ENCODE measurements at places on chromosomes 13 and 19.
A peak's percentile ranks its signal among the peaks of the same experiment; 100 is the strongest.

DNA sequence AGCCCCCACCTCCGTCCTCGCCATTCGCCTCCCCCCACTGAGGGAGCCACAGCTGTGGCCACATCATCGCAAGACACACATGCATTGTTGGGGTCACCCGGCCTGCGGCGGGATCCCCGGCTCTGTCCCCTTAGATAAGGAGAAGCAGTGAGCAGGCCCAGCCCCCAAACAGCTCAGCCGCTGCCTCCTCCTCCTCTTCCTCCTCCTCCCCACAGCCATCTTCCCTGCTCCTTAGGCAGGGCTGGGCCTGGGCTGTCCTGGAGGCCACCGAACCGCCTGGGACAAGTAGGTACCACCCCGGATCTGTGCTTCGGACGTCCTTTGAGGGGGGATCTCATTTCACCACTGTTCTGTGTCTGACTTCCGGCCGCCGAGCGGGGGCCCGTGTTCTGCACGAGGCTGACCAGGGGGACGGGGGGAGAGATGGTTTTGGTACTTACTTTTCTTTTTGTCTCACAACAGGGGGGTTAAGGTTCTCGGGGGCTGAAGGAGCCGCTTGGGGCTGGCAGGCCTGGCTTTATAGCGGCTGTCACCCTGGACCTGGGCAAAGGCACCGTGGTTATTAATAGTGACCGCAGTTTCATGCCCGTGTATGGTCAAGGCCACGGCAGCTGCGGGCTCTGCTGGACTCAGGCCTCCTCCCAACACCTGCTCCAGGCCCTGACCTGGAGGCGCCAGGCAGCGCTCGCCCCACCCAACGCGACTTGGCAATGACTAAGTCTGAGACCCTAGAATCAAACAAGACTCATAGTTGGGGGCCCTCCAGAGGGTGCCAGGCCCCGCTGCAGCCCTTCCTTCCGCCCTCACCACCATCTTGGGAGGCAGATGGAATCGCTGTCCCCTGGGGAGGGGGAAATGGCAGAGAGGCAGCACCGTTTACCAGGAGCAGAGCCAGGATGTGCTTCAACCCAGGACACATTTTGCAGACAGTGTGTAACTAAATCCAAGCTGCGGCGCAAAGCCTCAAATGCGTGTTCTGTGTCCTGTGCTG lies 18.3 kb downstream of the NMRK2 start:
- DNase-seq = no peak

DNA sequence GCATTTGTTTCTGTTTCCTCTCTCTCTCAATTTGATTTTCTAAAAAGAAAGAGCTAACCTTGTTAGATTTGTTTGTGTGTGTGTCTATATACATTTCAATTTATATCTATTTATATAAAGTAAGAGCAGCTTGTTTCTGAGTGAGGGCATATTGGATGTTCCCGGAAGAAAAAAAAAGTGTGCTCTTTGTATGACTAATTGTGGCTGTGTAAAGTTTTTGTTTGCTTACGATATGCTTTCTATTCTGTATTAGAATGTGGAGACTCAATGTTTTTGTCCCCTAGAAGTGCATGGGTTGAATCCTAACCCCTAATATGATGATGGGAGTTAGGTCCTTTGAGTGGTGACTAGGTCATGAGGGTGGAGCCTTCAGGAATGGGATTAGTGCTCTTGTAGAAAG lies 66.6 kb upstream of the C1QTNF9B start:
- DNase-seq = no peak

DNA sequence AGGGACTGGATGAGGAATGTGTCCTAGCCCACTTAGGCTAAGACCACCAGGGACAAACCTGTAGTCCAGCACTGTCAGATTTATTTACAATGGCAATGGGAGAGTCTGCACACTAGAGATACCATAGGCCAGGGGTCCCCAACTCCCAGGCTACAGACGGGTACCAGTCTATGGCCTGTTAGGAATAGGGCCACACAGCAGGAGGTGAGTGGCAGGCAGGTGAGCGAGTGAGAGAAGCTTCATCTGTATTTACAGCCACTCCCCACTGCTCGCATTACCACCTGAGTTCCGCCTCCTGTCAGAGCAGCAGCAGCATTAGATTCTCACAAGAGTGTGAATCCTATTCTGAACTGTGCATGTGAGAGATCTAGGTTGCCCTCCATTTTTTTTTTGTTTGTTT lies 2.4 kb downstream of the THAP8 start:
- no peak for DNase-seq

DNA sequence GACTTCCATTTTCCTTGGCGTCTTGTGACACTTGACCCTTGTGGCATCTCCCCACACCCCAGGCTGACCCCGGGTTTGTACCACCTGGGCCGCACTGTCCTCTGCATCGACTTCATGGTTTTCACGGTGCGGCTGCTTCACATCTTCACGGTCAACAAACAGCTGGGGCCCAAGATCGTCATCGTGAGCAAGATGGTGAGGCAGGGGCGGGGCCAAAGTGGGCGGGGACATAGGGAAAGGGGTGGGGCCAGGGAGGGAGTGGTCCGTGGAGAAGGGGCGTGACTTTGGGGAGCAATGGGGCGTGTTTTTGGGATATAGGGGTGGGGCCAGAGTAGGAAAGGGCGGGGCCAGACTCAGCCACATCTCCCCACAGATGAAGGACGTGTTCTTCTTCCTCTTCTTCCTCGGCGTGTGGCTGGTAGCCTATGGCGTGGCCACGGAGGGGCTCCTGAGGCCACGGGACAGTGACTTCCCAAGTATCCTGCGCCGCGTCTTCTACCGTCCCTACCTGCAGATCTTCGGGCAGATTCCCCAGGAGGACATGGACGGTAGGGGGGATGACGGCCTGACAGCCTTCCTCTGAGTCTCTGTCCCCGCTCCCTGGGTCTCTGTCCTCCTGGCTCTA lies 42.8 kb downstream of the TRPM4 start:
- DNase-seq = no peak

GRCh38 chr13:95880331-95880730 lies 172.9 kb downstream of the UGGT2 start:
- DNase-seq = no peak

- peak; percentile 33 for DNase-seq
These were observed 17.7 kb downstream of the INTS6 start for GRCh38 chr13:51435002-51435578.

DNA sequence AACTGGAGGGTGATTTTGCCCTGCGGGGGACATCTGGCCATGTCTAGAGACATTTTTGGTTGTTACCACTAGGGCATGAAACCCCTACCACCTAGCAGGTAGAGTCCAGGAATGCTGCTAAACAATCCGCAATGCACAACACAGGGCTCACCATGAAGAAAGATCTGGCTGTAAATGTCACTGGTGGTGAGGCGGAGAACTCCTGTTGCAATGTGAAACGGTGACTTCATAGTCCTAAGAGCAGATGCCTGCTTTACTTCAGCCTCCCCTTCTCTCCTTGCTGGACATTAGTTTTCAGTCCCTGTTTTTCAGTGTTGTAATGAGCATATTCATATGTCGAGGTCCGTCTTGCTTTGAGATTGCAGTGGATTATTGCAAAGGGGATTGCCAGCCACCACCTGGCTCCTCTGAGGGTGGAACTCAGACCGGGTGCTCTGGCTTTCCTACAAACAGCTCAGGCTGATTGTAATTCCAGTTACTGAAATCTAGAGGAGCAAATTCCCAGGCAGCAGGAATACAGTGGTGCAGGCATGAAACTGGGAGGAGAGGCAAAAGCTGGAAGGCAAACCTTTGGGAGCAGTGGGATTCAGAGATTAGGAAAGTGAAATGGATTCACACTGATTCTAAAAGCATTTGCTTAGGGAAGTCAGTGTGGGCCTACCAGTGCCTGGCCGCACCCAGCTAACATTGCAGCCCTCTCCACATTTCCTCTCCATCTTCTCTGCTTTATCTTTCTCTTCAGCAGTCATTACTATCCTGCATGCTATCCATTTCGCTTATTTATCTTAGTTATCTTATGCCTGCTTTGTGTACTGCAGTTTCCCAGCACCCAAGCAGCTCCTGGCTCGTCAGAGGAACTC lies 76.1 kb upstream of the PCDH8 start:
- DNase-seq = no peak

GRCh38 chr13:59780058-59780457 lies 383.7 kb downstream of the DIAPH3 start:
- no peak for DNase-seq

DNA sequence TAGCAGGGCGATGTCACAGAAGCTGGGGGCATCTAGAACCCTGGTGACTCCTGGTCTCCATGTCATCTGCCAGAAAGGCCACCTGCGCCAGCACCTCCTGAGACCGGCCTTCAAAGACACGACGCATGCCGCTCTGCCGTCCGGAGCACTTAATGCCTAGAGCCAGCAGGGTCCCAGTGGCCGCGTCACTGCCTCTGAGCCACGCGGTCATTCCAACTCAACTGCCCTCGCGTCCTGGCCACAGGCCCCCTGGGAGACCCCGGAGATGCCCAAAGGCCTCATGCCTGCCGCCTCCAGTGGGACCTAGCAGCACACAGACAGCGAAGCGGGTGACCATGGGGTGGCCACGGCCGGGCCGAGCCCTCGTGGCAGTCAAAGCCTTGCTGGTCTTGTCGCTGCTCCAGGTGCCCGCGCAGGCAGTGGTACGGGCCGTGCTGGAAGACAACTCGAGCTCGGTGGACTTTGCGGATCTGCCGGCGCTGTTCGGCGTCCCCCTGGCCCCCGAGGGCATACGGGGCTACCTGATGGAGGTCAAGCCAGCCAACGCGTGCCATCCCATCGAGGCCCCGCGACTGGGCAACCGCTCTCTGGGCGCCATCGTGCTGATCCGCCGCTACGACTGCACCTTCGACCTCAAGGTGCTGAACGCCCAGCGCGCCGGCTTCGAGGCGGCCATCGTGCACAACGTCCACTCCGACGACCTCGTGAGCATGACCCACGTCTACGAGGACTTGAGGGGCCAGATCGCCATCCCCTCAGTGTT lies at the start of gene ZNRF4:
Gene ZNRF4, plus strand, starts transcription at position 51 of the 763 bp plus-strand sequence. Its CDS starts 75 bp downstream, at position 126.
- no peak for DNase-seq

- no peak for DNase-seq
These were observed 7.4 kb downstream of the MYCBP2 start for GRCh38 chr13:77319536-77319935.

- DNase-seq = no peak
These were observed 41.9 kb downstream of the EPSTI1 start for GRCh38 chr13:42950181-42950580.

DNA sequence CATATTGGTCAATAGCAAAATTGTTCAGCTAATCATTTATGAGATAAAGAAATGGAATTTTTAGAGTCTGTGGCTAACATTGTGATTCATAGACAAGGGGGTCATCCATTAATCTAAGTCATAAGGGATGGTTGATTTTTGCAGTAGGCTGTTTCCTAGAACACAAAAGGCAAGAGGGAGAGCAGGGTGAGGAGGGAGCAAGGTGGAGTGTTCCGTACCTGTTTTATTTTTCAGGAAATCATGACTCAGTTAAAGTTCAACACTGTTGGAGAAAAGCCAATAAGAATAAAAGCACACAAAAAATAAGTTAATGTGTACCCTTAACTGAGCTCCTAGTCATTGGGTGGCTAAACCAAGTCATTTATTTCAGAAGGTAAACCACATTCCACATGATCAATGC lies 512.4 kb upstream of the ATXN8OS start:
- no peak for DNase-seq

DNA sequence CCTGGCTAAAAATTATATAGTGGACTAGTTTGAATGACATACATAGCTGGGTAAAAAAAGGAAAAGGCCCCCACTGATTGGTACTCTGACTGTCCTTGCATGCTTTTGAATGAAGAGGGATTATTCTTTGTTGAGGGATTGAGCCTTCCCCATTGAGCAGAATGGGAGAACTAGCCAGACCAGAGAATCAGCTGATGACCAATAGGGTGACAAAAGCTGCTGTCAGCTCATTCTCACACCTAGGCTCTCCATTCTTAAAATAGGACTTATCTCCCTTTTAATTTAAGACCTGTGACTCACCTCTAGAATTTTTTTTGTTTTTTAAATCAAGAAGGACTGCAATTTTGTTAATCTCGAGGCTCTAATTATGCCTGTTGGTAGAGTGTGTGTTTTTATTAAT lies 79.3 kb downstream of the CRYL1 start:
- no peak for DNase-seq

DNA sequence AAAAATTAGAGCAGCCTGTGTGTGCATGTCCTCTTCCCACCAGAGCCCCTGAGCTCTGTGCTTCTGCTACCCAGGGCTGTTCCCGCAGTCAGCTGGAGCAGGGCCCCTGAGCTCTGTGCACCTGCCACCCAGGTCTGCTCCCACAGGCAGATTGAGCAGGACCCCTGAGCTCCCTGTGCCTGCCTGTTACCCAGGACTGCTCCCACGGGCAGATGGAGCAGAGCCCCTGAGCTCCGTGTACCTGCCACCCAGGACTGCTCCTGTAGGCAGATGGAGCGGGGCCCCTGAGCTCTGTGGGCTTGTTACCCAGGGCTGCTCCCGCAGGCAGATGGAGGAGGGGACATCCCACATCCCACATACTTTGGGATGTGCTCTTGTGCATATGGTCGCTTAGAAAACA lies 186.8 kb upstream of the SOX1 start:
- no peak for DNase-seq

- DNase-seq = no peak
These were observed 457.9 kb downstream of the FOXO1 start for GRCh38 chr13:40208517-40208916.

DNA sequence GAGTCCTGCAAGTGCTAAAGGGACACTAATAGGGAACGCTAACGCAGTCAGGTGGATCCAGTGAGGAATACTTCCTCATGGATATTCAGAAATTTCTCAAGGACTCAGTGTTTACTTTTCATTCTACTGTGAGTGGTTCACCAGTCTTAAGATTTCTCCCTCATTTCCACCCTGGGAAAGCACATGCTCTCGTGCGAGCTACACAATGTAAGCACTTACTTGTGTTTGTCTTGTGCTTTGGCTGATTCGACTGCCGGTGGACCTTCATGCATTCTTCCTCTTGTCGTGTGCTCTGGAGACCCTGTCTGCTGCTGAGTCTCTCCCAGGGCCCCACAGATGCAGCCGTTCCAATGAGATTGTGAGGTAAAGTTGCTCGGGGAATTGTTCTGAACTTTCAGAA lies 180.1 kb downstream of the NUFIP1 start:
- no peak for DNase-seq

DNA sequence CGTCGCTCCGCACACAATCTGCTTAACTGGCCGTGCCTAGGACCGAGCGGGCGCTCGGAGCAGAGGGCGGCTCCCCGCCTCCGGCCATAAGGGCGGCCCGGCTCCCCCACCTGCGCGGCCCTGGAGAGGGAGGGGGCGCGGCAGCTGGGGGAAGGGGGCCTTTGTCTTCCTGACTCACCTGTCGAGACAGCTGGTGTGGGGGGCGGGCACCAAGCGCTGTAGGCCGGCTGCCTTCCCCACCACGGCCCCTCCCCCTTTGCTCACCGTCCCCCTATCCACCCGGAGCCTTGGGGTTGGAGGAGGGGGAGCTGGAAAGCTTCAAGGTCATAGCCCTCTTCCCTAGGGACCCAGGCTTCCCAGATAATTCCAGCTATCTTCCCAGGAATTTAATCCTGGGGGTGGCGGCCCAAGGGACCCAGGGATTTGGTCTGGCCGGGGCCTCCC lies 1.2 kb downstream of the VASP start:
- peak; percentile 26 for DNase-seq

All from KBM-7 (cell line).